Activated T-helper 9 cell treated with anti-CD3 and anti-CD28 coated beads, Interleukin-2, amount 50 U/mL, for 16 hours (primary cell): ENCODE measurements at places on chromosomes 5 and 9.

- DNase-seq: peak; percentile 24
These were observed 8.7 kb upstream of the ERAP1 start for GRCh38 chr5:96816411-96816939.

GRCh38 chr5:8961956-8962355, 583.9 kb downstream of the SEMA5A start:
- no peak for DNase-seq

GRCh38 chr5:151255621-151256286, 2.8 kb downstream of the GM2A start:
- DNase-seq: no peak

GRCh38 chr9:95127249-95128176, 190.0 kb downstream of the FANCC start:
- peak; percentile 50 for DNase-seq

GRCh38 chr9:72187121-72187695, 38.0 kb downstream of the GDA start:
- no peak for DNase-seq

- no peak for DNase-seq
These were observed 25.9 kb upstream of the IDNK start for GRCh38 chr9:83596899-83597504.

- no peak for DNase-seq
These were observed 164.7 kb downstream of the ADAMTSL1 start for GRCh38 chr9:18638371-18639249.

DNA sequence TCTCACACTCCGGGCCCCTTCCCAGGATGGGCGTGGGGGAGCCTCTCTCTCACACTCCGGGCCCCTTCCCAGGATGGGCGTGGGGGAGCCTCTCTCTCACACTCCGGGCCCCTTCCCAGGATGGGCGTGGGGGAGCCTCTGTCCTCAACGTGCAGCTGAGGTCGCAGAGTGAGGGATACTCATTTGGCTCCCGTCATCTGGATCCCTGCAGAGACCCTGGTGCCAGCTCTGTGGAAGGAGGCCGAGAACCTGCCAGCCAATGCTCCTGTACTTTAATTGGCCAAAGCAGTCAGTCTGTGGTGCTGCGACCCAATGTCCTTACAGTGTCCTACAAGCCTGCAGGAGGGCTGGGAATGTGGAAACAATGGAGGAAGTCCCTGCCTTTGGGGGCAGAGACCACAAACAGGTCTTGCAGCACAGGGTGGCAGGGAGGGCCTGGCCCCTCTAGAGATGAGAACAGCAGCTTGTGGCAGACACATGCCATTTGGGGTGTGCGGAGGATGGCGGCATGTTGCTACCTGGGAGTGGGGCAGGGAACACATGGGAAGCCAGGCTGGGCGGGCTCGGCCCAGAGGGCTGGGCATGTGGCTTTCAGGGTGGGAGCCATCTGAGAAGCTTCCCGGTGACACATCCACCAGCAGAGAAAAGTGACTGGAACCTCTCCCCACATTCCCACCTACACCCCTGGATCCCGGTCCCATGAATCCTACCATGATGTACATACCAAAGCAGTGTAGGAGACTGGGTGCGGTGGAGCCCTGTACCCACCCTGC, 13.6 kb upstream of the MRNIP start:
- no peak for DNase-seq

- no peak for DNase-seq
These were observed 11.1 kb upstream of the CCIN start for GRCh38 chr9:36158122-36158521.

DNA sequence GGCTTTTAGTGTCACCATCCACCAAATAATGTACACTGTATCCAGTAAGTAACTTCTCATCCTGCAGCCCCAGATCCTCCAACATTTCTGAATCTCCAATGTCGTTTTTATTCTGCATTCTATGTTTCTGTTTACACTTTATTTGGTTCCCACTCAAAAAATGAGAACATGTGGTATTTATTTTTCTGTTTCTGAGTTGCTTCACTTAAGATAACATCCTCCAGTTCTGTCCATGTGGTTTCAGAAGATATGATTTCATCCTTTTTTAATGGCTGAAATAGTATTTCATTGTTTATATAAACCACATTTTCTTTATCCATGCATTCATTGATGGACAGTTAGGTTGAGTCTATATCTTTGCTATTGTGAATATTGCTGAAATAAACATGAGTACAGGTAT, 677.3 kb upstream of the FTMT start:
- DNase-seq: no peak

DNA sequence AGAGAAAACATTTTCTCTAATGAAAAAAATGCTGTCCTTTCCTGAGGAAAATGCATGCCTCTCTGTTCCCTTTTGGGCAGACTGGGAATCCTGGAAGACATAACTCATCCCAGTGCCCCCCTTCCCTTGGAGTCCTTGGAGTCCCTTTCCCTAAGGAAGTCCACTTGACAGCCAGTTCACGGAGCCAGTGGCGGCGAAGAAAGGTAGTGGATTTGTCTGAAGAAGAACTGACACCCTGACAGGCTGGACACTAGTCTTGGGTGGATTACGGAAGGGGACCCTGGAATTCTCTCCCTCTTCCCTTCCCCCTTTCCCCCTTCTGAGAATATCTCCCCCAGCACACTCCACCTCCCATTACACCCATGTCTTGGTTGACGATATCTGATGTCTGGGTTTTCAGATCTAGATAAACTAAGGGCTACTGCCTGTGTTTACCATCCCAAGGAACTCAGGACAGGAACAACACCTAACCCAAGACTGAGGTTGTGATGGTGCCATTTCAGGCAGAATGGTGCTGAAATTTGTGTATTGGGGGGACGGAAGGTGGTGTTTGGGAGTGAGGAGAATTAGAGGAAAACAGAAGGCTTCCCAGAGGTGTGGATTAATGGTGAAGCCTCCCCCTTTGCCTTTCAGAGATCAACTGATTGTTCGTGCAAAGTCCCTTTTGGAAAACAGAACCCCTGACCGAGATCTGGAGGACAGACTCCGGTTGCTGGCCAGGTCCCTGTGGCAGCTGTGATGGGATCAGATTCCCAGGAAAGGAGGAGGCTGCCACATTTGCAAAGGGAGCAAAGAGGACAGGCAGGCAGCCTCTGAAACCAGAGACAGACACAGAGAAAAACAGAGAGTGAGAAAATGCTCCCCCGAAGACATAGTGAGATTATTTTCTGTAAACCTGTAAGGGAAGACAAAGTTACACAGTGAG, 704 bp downstream of the SPARC start:
- DNase-seq: no peak

DNA sequence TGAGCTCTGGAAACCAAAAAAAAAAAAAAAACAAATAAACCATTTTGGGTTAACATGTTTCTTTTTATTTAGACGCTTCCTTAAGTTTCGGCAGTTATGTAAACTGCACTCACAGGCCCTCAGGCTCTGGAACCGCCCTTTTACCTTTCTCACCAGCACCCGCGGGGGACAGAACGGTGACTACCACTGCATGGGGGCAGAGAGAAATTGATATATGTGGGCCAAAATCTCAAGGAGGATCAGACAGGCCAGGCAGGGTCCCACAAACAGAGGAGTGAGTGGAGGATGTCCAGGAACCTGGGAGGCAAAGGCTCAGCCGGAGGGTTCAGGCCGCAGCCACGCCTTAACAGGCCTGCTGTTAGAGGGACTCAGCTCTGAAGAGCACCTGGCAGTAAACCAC, 54.4 kb downstream of the IRX2 start:
- DNase-seq: no peak

DNA sequence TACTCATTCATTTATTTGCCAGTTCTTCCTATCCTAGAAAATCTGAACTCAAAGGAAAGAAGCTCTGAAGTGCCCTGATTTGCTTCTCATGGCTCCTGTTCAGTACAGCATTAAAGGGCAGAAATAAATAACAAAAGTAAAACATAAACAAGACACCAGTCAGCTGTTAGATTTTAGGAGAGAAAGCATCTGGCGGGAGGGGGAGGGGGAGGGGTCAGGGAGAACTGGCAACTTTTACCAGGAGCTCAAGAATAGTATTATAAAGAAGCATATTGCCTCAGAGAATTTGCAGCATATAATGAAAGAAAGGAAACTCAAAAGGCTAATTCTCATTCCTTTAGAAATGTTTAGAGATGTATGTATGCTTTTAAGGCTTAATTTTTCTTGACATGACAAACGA, 68.1 kb downstream of the SEMA6A start:
- no peak for DNase-seq

DNA sequence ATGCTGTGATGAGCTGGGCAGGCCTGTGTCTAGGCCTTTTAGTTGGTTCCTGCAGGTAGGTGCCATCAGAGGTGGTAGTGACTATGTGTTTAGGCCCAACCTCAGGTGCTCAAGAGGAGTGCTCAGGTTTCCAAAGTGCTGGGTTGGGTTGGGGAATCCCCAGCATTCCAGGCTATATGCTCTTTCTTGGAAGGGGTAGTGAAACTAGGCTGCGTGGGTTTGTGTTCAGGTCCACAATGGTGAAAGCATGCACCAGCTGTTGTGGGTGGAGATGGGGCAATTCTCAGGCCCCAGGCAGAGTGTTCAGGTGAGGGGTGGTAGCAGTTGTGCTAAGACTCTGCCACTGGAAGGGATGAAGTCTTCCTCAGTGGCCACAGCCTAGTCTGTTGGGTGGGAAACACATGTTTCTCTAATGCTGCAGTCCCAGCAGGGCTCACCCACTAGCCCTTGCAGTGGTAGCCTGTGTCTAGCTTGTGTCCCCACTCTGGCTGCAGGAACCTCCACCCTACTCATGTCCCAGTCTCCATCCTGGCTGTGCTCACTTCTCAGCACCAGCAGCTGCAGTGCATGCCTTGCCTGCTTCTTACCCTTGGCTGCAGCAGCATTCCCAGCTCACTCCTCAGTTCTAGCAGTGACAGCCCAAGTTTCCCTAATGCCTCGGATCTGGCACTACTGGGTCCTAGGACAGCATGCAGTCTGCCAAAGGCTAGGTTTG, 78.9 kb downstream of the FAM170A start:
- no peak for DNase-seq

DNA sequence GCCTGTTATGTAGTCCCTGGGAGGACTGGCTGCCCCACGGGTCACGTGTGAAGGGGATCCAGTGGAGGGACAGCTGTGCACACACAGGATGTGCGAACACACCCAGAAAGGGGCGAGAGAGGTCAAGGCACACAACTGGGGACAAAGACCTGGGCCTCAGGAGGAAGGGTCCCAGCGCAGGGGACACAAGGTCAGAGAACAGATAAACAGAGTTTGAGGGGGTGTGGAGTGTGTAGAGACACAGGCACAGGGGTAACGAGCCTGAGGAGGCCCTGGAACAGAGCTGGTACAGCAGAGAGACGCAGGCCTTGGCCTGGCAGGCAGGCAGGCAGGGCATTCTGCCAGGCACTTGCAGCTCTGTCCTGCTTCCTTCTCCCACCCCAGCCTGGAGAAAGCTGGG, 14.8 kb upstream of the PSMD5 start:
- DNase-seq: no peak

GRCh38 chr5:169599451-169599850, 15.9 kb downstream of the SPDL1 start:
- no peak for DNase-seq

- no peak for DNase-seq
These were observed 665.5 kb upstream of the ZNF608 start for GRCh38 chr5:125411744-125412560.

GRCh38 chr5:80703747-80704146, 49.0 kb upstream of the DHFR start:
- DNase-seq: no peak

DNA sequence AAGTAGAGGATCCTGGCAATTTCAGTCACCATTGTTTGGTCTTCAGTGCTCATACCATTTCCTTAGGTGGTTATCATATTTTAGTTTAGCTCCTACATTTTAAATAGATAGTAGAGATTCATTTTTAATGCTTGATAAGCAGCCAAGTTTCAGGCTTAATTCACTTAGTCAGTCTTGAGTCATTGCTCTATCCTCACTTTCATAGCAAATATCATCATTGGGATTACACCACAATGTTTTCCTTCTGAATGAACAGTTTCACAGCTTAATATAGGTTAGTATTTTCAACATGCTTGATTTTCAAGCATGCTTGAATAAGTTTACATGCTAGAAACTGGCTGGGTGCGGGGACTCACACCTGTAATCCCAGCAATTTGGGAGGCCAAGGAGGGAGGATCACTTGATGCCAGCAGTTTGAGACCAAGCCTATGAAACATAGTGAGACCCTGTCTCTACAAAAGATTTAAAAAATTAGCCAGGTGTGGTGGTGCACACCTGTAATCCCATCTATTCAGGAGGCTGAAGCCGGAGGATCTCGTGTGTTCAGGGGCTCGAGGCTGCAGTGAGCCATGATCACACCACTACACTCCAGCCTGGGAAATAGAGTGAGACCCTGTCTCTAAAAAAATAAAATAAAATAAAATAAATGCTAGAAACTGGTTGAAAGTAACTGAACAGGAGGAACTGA, 339.9 kb downstream of the ADGRV1 start:
- DNase-seq: no peak

GRCh38 chr5:122847687-122848081, 2.3 kb downstream of the SNX24 start:
- no peak for DNase-seq

DNA sequence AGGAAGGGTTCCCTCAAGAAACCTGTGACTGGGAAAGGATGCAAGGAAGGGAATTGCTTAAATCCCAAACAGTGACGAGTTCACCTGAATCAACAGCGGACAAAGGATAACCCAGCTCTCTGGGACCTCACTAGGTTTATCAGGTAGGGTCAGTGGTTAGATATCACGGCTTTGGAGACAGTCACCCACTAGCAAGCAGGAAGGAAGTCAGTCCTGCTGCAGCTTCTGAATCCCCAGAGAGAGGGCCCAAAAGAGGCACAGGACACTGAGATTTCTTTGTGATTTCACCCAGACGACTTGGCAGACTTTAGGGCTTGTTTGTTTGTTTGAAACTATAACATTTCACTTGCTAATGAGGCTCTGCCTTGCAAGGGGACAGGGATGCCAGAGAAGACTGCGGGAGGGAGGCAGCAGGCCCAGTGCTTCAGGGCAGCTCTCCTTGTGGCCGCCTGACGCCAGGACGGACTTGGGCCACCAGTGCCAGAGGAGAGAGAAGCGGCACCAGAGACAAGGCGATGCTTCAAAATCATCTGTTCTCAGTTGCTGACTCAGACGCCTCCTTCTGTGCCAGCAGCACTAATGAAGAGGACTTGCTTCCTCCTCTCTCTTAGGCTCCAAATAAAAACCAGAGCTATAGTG, 275.6 kb upstream of the SLC30A5 start:
- no peak for DNase-seq
